ENCODE measurements at places on chromosomes 1 and 21.

DNA sequence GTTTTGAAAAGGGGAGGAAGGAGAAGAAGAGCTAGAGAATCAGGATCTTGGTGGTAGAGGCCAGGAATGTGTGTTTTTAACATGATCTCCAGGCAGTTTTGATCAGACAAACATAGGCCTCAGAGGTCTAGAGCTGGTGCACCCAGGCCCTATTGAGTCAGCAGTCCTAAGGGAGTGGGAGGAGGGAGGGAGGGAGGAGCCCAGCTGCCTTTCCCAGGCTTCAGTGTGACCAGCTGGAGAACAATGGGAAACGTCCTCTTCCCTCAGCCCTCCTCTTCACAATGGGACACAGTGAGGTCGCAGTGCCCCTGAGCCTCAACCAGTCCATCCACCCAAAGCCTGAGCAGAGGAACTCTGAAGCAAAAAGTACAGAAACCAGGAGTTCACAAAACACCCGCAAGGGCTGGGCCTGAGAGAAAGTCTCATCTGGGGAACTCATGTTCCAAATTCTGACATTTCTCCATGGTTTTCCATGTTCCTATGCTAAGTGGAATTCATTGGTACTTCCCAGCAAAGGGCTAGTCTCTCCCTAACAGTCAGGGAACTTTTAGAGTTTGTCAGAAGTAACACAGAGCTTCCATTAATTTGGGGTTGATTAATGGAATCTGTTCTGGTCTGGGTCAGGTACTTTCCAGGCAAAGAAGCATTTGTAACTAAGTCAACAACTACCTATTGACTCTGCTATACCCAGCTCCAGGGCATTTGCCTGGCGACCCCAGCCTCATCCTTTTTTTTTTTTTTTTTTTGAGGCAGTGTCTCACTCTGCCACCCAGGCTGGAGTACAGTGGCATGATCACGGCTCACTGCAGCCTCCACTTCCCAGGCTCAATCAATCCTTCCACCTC is 37.5 kb downstream of the ELAPOR1 start:
- DNase-seq = peak; percentile 63

- DNase-seq = no peak
Observed at GRCh38 chr21:27569091-27569490, 602.2 kb upstream of the ADAMTS5 start.

DNA sequence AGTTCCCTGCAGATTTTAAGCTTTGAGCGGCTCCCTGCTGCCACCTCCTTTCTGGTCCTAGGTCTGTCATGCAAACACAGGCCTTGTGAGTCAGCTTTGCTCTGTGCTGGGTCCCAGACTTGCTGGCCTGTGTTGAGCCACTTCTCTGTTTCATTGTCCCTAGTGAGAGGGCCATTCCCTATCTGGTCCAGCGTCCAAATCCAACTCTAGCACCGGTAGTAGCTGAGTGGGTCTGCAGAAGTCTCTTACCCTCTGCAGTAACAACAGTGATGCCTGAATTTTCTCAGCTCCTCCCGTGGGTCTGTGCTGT is 5.8 kb downstream of the TTC22 start:
- no peak for DNase-seq

GRCh38 chr1:235304549-235305451 is 23.2 kb downstream of the ARID4B start:
- no peak for DNase-seq

GRCh38 chr1:115233598-115233997 is 104.5 kb downstream of the NGF start:
- DNase-seq = no peak

DNA sequence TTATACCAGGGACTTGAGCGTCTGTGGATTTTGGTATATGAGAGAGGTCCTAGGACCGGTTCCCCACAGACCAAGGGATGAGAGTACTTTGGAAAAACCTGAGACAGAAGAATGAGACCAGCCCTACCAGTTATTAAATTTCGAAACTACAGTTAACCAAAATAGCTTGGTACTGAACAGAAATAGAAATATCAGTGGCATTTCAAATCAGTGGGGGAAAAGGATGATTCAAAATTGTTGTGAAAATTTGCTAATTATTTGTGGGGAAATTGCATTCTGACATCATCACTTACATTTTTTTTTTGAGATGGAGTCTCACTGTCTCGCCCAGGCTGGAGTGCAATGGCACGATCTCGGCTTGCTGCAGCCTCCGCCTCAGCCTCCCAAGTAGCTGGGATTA is 8.2 kb downstream of the EXOC8 start:
- DNase-seq = no peak

DNA sequence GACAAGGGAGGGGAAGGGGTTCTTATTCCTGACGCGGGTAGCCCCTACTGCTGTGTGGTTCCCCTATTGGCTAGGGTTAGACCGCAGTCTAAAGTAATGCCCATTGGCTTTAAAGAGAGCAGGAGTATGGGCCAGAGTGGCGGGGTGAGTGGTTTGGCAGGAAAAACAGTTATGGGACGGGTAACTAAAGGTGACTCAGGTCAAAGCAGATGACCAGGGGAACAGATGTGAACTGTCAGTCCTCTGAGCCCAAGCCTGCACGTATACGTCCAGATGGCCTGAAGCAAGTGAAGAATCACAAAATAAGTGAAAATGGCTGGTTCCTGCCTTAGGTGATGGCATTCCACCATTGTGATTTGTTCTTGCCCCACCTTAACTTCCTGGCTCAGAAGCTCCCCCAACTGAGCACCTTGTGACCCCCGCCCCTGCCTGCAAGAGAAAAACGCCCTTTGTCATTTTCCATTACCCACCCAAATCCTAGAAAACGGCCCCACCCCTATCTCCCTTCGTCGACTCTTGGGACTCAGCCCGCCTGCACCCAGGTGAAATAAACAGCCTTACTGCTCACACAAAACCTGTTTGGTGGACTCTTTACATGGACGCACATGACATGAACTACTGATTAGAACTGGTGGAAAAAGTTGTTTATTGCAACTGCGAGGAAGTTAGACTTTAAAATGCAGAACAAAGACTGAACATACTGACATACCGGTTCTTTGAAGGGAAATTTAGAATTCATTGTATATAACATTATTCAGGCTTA is 758 bp upstream of the ATAD3B start:
- DNase-seq = no peak

- no peak for DNase-seq
Observed at GRCh38 chr1:226482196-226482595, 66.4 kb upstream of the STUM start.

DNA sequence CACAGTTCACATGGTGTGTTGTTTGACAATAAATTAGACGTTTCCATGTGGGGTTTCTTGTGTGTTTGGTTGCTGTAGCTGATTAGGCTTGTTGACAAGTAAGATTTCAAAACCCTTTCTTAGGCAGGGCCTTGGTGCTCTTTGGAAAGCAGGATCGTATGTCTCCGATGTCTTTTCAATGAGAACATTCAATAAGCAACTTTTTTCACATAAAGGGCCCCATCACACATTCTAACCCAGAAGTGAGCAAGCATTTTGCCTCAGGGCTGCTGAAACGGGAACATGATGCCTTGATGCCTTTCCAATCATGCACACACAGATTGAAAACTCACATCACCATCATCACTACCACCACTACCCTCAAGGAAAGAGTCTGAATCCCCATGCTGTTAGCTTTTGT is 33.1 kb downstream of the LPAR3 start:
- no peak for DNase-seq

GRCh38 chr1:38009088-38009840 is 3.3 kb upstream of the UTP11 start:
- no peak for DNase-seq

DNA sequence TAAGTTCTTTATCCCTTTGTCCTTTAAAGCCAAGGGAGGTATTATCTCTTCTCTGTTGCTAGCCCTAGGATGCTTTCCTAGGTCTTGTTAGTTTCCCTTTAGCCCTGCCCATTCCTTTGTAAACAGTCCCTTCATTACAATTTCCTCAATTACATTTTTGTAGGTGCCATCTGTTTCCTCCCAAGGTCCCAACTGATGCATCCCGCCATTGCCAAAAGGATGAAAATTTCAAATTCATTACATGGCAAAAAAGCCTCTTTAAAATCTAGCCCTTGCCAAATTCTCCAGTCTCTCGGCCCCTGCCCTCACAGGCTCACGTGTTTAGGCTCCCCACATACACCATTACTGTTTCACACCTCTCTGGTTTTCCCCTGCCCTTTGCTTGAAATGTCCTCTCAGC is 151.9 kb upstream of the C1orf87 start:
- DNase-seq = no peak

- no peak for DNase-seq
Observed at GRCh38 chr1:245673881-245674414, 519.2 kb downstream of the KIF26B start.

DNA sequence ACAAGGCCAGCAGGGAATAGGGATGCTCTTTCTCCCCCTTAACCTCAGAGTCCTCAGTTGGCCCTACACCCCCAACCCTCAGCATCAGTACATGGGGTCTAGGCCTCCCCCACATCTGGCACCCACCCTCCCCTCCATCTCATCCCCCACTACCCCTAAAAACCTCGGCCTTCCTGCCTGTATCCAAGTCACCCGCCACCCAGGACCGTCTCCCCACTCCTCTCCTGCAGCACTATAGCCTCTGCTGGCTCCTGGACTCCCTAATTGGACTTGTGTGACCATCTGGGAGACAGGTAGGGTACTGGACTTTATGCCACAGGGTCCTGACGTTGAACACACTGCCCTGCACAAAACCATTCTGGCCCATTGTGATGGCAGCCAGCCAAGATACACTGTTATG is 6.0 kb downstream of the RSPH1 start:
- DNase-seq = no peak

DNA sequence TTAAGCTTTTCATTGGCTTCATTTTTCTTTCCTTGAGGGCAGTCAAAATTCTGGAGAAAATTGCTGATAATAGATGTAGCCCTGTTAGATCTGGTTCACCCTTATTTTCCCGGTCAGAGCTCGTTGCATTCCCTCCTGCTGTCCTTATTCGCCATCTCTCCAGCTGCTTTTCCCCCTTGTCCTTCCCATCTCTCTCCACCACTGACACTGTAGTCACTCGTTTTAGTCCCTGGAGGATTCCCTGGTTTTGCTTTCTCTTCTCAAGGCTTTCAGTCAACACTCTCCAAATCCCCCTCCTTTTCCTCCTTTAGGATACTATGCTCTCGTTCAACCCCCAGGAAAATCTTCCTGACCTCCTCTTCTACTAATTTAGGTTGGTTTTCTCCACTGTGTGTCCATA is 83.1 kb downstream of the C21orf91 start:
- no peak for DNase-seq

DNA sequence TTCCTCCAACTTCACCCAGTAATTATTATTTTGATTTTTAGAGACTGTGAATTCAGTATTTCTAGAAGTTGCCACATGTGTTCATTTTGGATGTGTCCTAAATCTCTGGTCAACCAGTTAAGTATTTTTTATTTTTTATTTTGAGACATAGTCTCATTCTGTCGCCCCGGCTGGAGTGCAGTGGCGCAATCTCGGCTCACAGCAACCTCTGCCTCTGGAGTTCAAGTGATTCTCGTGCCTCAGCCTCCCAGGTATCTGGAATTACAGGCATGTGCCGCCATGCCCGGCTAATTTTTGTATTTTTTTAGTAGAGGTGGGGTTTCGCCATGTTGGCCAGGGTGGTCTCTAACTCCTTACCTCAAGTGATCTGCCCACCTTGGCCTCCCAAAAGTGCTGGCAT is 8.0 kb downstream of the MACF1 start:
- DNase-seq = no peak

- DNase-seq = no peak
Observed at GRCh38 chr1:94666797-94667196, 125.2 kb upstream of the F3 start.

GRCh38 chr1:110118636-110119396 is 6.6 kb downstream of the UBL4B start:
- DNase-seq = no peak

GRCh38 chr1:218735436-218736032 is 390.4 kb downstream of the TGFB2 start:
- DNase-seq = no peak

DNA sequence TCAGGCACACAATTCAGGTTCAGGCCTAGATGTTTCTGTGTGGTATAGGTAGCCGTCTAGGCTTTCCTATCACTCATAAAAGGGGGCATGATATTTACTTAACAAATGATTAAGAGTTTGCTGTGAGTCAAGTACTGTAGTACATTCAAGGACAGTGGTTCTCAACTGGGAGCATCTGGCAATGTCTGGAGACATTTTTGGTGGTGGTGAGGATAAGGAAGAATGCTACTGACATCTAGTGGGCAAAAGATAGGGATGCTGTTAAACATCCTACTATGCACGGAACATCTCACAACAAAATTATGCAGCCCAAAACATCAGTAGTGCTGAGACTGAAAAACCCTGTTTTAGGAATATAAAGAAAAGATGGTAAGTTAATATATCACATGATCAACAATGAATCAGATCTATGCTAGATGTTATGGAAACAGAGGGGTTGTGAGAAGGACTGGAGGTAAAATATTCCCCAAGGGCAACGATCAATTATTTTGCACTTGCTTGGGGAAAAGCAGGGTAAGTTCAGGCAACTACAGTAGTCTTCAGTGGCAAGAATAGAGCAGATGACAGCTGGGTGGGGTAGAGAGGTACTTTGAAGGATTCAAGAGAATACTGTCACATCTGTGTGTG is 4.9 kb downstream of the DNTTIP2 start:
- no peak for DNase-seq

DNA sequence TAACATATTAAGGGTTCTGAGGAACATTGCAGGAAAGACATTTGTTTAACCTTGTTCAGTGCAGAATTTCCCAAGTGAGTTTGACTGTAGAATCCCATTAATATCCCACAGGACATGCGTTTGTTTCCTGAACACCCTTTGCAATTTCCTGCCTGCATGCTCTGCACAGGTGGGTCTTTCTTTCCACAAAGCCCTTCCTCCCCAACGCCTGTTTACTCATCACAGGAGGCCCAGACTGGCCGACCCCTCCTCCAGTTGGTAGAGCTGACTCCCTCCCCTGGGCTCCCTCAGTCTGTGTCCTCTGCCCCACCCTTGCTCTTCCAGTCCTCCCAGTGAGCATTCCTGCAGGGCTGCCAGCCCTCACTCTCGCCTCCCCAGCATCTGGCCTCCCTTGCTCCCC is 47.5 kb upstream of the CTPS1 start:
- no peak for DNase-seq

- DNase-seq = no peak
Observed at GRCh38 chr1:180123463-180123936, 31.2 kb upstream of the QSOX1 start.
